ENCODE measurements at places on chromosomes 16 and 17. TPM values are rescaled to one million over a fixed set of nuclear protein-coding genes. Genes with fewer than 3 reads are reported as not detected.
A peak's percentile ranks its signal among the peaks of the same experiment; 100 is the strongest.

DNA sequence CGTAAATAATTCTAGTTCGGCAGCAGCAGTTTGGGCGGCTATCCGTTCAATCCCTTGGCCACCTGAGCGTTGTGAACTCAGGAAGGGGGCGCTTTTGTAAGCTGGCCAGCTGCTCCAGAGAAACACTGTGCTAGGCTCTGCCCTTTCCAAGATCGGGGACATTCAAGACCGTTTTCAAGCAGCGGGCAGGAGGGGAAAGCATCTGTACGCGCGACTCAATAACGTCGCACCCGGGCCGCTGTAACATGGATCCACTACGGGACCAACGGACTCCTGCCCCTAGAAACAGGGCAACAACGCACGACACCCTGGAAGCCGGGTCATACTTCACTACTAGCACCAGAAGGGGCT lies 463 bp downstream of the TOP2A start:
- DNase-seq = no peak

DNA sequence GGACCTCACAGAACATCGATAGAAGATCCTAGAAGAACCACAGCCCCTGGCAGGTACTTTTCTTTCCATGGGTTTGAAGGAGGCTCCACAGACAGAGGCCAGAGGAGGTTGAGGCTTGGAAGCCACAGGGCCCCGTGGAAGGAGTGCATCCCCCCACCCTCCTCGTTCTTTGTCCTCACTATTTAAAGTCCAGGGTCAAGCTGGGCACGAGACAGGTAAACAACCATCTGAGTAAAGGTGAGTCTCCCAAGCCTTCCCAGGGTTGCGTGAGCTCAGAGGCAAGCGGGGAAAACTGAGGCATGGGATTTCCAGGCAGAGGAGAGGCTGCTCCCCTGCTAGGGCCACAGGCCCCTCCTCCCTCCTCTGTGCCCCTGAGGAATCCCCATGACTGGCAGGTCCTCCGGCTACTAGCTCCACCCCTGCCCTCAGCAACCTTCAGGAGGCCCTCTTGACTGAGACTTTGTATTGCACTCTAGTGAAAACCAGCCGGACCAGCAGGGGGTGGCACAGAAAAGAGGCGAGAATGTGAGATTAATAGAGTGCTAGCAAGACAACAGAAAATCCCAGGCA lies 927 bp upstream of the SULT1A2 start:
- no peak for DNase-seq

AOC2 gene
- total RNA-seq = 1.6 TPM

CMTM1 gene
- total RNA-seq = 3.0 TPM

DNA sequence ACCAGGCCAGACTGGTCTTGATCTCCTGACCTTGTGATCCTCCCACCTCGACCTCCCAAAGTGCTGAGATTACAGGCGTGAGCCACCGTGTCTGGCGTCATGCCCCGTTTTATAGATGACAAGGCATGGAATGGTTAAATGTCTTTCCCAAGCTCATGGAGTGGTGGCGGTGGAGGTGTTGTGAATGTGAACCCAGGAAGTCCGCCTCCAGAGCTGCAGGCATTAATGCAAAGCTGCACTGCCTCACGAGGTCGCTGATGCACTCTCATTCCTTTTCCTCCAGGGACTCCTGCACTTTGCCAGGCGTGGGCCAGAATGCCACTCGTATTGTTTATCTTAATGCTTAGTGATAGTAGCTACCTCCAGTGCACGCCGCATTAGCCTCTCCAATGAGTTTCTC lies 149.6 kb downstream of the WWOX start:
- no peak for DNase-seq

DNA sequence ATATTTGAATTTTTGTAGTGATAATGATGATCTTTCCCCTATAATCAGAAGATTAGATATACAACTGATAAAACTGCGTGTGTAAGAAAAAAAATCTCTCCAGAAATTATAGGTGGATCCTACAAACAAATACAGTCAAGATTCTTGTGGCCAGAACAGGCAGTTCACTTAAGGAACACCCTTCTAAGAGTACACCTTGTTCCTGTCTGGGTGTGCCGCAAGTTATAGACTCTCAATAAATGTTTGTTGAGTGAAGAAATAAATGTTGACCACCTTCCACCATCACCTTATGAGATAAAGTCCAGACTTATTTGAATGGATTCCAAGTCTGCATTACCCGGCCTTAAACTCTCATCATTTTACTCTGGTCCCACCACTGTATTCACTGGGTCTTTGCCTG lies 45.7 kb upstream of the SCNN1B start:
- no peak for DNase-seq

- DNase-seq = no peak
Measured at GRCh38 chr17:17119533-17119932, 77.3 kb downstream of the MPRIP start.

DNA sequence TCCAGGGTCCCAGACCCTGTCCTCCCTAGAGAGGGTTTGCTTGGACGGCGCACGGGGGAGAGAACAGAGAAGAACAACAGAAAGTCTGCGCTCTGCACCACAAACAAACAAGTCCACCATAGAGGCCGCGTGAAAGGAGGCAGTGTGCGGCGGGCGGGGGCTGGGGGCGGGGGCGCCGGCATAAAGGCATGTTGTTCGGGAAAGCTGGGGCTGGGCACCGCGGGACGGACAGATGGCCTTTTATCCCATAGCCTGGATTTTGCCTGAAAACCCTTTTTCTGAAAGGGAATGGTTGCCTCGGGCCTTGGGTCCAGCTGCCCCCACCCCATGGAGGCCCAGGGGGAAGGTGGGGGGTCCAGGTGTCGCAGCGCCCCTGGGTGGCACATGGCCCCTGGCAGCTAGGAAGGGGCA lies 26.0 kb downstream of the FA2H start:
- DNase-seq = no peak

CACNG1 gene
- total RNA-seq = not detected

GRCh38 chr17:82613283-82614094 lies 34.8 kb downstream of the WDR45B start:
- DNase-seq = no peak

DNA sequence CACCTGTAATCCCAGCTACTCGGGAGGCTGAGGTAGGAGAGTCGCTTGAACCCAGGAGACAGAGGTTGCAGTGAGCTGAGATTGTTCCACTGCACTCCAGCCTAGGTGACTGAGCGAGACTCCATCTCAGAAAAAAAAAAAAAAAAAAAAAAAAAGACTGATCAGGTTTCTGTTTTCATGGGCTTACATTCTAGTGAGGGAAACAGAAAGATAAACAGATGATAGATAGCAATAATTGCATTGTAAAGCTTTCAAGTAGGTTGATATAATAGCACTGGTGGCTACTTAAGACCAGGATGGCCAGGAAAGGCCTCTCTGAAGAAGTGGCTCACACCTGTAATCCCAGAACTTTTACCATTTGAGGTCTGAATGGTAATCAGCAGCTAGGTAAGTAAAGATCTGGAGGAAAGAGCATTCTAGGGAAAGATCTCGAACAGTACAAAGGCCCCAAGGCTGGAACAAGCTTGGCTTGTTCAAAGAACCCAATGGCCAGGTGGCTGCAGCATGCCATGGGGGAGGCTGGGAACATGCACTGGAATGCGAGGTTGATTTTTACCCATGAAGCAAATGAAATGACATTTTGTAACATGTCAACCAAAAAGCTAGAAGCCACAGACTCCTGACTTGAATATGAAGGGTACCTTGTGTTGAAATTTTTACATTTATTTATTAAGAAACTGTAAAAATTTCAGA lies 108.3 kb upstream of the DHX40 start:
- no peak for DNase-seq

- DNase-seq = no peak
Measured at GRCh38 chr17:33091271-33091670, 99.6 kb downstream of the SPACA3 start.

- peak; percentile 46 for DNase-seq
Measured at GRCh38 chr16:82263521-82264143, 93.6 kb upstream of the MPHOSPH6 start.

DNA sequence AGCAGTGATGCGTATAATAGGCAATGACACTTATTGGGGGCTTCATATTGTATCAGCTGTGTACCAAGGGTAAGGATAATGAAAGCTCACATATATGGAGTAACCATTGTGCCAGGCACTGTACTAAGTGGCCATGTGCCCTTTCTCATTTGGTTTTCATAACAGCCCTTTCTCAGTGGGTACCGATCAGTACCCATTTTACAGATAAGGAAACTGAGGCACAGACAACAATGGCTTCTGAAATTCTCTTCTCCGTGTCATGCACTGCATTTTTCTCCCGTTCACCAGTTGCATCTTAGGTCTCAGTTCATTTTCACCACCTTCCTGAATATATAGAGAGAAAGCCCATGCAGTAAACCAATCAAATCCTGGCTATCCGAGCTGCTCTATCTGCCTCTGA lies 216.7 kb upstream of the RBFOX1 start:
- no peak for DNase-seq

GRCh38 chr16:49545741-49546448 lies 172.3 kb downstream of the C16orf78 start:
- no peak for DNase-seq

DNA sequence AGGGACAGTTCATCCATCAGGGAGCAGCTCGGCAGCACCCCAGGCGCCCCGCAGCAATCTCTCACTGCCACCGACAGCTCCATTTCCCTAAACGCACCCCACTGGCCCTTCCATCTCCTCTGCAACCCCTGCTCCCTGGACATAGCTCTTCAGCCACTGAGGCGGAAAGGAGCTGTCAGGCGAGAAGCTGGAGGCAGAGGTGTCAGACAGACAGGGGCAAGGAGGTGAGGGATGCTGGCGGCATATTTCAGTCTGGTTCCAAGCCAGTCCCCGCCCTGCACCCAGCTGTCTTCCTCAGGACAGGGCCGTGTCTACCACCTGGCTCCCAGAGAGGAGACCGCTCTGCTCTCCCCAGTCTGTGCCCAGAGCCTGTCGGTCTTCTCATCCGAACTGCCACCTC lies 9.7 kb downstream of the ACLY start:
- no peak for DNase-seq

DNA sequence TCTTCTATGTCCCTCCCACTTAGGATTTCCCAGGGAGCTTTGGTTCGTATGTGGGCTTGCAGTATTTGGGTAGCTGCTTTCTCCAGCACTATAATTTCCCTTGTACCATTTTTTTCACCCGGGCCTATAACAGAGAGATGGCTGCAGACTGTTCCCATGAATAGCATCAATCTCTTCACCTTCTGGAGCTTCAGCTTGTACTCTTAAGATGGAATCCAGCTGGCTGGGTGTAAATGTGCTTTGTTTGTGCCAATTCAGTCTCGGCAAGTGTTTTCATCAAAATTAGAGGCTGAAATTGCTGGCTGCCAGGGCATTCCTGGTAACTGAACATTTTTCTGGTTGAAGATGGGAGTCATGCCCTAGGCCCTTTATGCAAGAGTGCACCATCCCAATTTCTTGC lies 12.2 kb upstream of the CPD start:
- DNase-seq = no peak

SRSF2 gene
- total RNA-seq = 78.1 TPM

KRTAP3-2 gene
- not detected for total RNA-seq

TEFM gene
- 11.4 TPM for total RNA-seq

DNA sequence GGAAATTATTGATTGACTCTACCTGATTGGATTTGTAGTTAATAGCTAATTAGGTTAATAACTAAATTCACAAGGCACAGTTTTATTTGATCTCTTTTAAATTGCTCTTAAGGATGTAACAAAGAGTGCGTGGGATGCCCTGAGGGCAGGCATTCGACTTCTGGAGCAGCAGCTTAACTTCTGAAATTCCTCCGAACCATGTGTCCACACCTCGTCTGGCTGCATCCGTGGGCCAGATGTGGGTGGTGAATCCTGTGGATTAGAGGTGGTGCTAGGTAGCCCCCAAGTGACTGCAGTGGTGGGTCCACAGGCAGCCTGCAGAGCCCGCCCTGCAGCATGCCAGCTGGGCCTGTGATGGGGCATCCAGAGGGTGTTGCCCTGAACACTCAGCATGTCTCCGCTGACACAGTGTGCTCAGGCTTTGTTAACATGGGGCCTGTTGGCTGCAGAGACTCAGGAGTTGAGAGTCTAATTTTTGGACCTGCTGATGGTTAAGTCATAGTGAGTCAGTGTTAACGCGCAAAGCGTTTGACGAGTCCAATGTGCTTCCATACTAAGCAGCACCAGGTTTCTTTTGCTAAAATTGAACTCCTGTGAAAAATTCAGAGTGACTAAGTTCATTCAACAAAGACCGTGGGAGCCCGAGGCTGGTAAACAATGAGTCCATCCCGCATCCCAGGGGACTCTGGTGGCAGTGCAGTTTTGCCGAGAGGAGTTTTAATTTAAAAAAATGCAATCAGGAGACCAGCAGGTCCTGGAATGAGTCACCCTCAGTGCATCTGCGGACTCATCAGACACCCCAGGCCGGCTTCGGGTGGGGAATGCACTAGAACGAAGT lies 3.8 kb upstream of the NPB start:
- DNase-seq = no peak

DNA sequence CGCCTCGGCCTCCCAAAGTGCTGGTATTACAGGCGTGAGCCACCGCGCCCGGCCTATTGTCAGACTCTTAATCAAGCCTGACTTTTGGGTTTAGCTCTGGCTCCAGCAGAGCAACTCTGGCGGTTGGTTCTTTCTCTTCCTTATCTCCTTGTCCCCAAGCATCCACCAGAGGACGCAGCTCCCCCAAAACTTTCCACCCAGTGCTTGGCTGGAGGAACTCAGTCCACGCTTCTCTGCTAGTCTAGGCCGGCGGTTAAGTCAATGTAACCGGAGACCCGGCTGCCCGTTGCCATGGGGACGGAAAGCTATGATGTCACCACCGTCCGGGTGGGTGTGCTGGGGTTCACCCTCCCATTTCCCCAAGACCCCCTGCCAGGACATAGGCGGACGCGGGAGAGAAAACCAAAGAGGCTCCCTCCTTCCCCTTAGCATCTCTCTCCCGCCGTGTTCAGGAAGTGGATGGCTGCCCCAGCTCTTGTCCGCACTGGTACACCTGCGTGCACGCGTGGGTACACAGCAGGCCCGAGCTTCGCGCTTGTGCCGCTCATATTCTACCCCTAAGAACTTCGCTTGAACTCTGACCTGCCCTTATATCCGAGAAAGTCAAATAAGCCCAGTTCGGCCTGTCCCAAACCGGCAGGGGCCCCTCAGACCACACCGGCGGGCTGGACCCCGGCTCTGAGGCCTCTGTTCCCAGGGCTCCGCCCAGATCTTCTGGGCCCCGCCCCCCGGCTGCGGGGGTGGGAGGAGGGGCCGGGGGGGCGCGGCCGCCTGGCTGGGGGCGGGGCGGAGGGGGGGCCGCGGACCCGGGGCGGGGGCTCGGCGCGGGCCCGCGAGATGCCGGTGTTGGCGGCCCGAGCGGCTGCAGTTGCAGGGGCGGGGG lies at the start of gene RND2:
RND2 (plus strand) TSS at position 825 of the 883 bp plus-strand sequence. CDS start 117 bp downstream, outside the sequence.
- DNase-seq = peak; percentile 92

GRCh38 chr17:62652251-62653001 lies 25.0 kb downstream of the MRC2 start:
- peak; percentile 87 for DNase-seq

Data from left cardiac atrium (tissue), 4 donors.